Fibroblast of pulmonary artery (primary cell): ENCODE measurements at places on chromosomes 7 and 10.

DNA sequence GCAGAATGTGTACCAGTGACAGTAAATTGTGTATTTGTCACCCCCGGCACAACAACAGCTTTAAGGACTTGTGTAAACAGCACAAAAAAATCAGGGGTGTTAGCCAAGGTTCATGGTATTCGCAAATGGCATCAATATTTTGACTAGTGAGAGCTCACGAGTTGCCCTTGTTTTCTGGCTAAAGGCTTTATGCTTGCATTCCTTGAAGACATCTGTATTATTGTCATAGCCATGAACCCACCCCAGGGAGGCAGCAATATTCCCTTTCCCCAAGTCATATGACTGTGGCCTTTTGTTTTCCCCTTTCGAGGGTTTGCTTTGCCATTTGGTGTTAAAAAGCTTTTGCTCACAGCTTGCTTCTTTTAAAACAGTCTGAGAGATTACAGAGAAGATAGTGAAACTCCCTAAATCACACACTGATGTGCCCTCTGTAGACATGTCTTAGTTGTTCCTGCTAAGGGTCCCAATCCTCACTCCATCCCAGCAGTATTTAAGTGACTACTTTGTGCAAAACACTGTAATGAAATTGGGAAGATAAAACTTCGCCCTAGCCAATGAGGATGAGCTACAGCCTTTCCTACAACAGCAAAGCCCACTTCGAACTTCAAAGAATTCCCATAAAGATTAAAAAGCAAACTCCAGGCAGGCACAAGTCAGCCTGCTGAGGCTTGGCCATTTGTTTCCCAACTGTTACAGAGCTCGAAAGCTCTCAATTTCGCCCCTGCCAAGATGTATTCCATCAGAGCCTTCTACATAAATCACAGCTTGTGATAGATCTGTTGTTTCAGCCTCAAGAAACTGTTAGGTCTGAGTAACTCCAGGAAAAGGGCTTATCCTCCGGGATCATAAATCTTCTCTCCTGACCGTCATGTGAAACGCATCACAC, 172.3 kb downstream of the ADAM12 start:
- DNase-seq = peak; percentile 47

- no peak for DNase-seq
These were observed 332.8 kb upstream of the PLXDC2 start for GRCh38 chr10:19483421-19483820.

DNA sequence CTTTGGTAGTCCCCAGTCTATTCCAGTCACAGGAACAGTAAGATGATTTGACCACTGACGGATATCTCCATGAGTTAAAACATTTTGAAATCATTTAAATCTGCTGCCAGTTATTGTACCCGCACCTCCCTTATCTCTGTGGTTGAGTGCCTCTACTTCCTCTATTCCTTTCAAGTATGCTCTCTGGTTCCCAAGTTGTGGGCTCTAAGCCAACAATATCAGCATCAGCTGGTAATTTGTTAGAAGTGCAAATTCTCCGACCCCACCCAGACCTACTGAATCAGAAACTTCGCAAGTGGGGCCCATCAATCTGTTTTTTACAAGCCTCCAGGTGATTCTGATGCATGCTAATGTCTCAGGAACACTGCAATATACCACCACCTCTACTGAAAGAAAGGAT, 235.5 kb downstream of the CCSER2 start:
- DNase-seq = no peak

GRCh38 chr7:93185303-93186027, 37.3 kb upstream of the SAMD9L start:
- peak; percentile 38 for DNase-seq

GRCh38 chr10:75250934-75251333, 15.2 kb upstream of the COMTD1 start:
- no peak for DNase-seq

- DNase-seq = no peak
These were observed 42.8 kb upstream of the TNS3 start for GRCh38 chr7:47624689-47625088.

GRCh38 chr10:122657729-122658128, 41.9 kb downstream of the C10orf120 start:
- no peak for DNase-seq

DNA sequence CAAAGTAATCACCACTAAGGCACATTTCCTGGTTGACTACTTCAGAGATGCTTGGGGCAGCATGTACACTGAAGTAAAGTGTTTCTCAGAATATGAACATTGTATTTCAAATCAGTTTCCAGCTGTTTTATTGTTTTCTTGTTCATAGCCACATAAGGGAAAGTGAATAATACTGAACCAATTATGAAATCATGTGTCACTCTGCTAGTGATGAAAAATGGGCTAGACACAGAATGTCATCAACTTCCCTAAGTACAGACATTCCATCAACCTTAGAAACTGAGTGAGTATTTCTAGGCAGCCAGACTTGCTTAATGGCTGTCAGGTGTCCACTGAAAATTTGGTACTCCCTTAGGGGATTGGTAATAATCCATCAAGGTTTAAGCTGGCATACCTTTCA, 603.5 kb downstream of the ARL4A start:
- DNase-seq = peak; percentile 20

DNA sequence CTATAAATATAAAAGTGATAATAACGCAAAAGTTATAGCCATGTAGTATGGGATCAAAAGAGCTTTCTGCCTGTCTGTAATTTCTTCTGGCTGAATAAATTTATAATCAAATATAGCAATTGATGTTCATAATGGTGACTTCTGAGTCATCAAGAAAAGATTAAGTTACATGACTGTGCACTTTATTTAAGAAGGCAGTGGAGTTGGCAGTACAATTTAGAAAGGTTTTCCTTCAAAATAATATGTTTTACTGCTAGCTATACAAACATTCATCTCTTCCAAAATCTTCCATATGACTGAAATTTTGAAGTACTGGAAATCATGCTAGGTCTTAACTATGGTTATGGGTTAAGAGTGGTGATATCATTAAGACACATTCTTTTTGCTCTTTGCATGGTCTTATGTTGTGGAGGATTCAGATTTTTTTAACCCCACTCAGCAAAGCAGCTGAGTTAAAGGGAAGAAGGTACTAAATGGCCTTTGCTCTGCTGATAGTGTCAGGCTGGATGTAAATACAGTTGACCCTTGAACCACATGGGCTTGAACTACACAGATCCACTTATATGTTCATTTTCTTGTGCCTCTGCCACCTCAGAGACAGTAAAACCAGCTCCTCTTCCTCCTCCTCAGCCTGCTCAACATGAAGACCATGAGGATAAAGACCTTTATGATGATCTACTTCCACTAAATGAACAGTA, 323.6 kb downstream of the BBS9 start:
- peak; percentile 29 for DNase-seq
